ENCODE measurements at places on chromosomes 11 and 22. TPM values are rescaled to one million over a fixed set of nuclear protein-coding genes. Genes with fewer than 3 reads are reported as not detected.

Gene NPTXR
- 12.5 TPM for total RNA-seq

Gene HOATZ
- not detected for total RNA-seq

Gene MUC6
- total RNA-seq = 3.0 TPM

Gene IFITM10
- total RNA-seq = 6.4 TPM

Gene NLRP6
- total RNA-seq = 1.6 TPM

Gene CHRM1
- total RNA-seq = 0.44 TPM

Gene TBX10
- total RNA-seq = not detected

Gene GDPD5
- total RNA-seq = 11.4 TPM

Gene UBASH3B
- total RNA-seq = 22.8 TPM

Gene HEPHL1
- total RNA-seq = not detected

Gene MYOD1
- not detected for total RNA-seq

GRCh38 chr11:43278193-43278956 is 33.4 kb upstream of the API5 start:
- H3K4me3 ChIP-seq = no peak overlapping the region
- no peaks in the 10 kb centered on the region for H3K36me3 ChIP-seq
- no peaks in the 10 kb centered on the region for H3K27me3 ChIP-seq
- DNase-seq = peak; percentile 76
- H3K27ac ChIP-seq = no peak overlapping the region

- H3K36me3 ChIP-seq = no peaks in the 10 kb centered on the region
- H3K4me1 ChIP-seq = no peaks in the 10 kb centered on the region
- no peak overlapping the region for H3K4me3 ChIP-seq
- H3K27ac ChIP-seq = no peak overlapping the region
- DNase-seq = no peak
- no peaks in the 10 kb centered on the region for H3K27me3 ChIP-seq
Measured at GRCh38 chr11:43101113-43101512, 210.7 kb upstream of the API5 start.

DNA sequence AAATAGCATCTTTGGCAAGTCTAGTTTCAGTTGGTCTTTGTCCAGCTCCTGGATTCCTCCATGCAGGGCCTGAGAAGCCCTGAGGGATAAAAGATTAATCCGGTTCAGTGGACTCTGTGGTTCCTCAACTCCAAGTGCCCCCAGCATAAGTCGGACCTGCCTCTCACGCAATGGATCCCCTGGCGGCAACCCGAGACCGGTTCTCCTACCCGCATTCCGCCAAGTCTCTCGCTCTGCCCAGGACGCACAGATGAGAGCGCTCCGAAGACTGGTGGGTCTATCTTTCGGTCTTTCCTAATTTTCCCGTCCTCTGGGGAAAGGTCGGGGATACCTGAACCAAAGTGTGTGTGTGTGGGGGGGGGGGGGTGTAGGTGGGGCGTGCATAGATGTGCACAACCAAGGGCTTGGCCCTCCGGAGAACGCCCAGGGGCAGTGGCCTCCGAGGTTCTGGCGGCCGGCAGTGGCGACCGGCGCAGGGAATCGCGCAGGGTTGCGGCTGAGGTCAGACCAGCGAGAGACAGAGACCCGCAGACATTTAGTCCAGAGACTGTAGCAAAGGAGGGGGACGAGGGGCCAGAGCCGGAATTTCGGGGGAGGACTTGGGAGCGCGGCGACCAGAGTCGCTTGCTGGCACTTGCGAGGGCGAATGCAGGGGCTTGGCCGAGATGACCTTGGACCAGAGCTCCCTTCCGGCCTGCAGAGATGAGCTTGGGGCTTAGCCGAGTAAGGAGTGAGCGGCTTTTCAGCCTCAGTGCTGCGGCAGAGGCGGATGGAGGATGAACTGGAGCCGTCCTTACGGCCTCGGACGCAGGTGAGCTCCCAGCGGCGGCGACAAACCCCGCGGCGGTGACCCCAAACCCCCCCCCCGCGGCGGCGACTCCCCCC is 712 bp upstream of the SLC2A11 start:
- peaks cover 3% of the 10 kb centered on the region for H3K4me1 ChIP-seq
- H3K36me3 ChIP-seq = no peaks in the 10 kb centered on the region
- DNase-seq = peak; percentile 78
- peak overlapping the region; percentile 64 for H3K27ac ChIP-seq

GRCh38 chr11:94314064-94314463 is 9.7 kb downstream of the IZUMO1R start:
- H3K27ac ChIP-seq = no peak overlapping the region
- no peaks in the 10 kb centered on the region for H3K27me3 ChIP-seq
- no peaks in the 10 kb centered on the region for H3K36me3 ChIP-seq

GRCh38 chr11:78200061-78200460 is 11.3 kb downstream of the USP35 start:
- H3K27me3 ChIP-seq = no peaks in the 10 kb centered on the region
- no peaks in the 10 kb centered on the region for H3K4me1 ChIP-seq
- no peaks in the 10 kb centered on the region for H3K36me3 ChIP-seq
- no peak overlapping the region for H3K27ac ChIP-seq
- H3K4me3 ChIP-seq = no peak overlapping the region

DNA sequence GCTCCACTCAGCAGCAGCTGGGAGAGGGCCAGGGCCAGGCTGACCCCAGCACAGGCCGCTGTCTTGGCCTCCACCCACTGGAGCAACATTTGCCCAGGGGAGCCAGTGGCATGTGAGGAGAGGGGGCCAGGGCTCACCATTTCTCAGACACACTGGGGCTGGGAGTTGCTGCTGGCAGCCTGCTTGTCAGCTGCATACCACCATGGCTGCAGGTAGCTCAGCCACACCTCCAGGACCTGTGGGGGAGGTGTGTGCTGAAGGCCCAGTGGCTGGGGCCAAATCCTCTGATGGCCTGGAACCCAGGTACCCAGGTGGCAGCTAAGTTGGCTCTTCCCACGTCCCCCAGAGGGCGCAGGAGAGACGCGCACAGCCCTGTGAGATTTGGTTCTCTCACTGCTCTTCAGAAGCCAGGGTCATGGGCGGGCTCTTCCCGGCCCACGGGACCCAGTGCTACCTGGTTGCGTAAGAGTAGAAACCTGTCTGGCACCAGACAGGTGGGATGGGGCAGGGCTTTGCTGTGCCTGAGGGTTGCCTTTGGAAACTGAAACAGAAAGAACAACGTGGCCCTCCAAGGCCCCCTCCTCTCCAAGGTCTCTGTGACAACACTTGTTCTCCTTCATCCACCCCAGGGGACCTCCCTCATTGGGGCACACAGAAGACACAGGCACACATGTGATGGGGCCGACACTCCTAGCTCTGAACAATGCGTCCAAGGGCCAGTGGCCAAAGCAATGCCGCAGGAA is 98.8 kb downstream of the MED15 start:
- no peaks in the 10 kb centered on the region for H3K27me3 ChIP-seq
- DNase-seq = peak; percentile 73
- H3K4me3 ChIP-seq = no peak overlapping the region
- H3K4me1 ChIP-seq = no peaks in the 10 kb centered on the region
- no peak overlapping the region for H3K27ac ChIP-seq

GRCh38 chr11:47514825-47515647 is 37.9 kb downstream of the CELF1 start:
- DNase-seq = no peak
- H3K27me3 ChIP-seq = no peaks in the 10 kb centered on the region
- H3K36me3 ChIP-seq = no peaks in the 10 kb centered on the region
- H3K27ac ChIP-seq = no peak overlapping the region
- H3K4me1 ChIP-seq = peaks cover 9% of the 10 kb centered on the region
- no peak overlapping the region for H3K4me3 ChIP-seq

GRCh38 chr22:34429314-34429713 is 509.0 kb upstream of the LARGE1 start:
- H3K27ac ChIP-seq = no peak overlapping the region
- no peak for DNase-seq
- H3K27me3 ChIP-seq = no peaks in the 10 kb centered on the region
- H3K36me3 ChIP-seq = no peaks in the 10 kb centered on the region

GRCh38 chr11:40885250-40885954 is 574.0 kb downstream of the LRRC4C start:
- H3K27ac ChIP-seq = no peak overlapping the region
- no peaks in the 10 kb centered on the region for H3K4me1 ChIP-seq
- H3K36me3 ChIP-seq = no peaks in the 10 kb centered on the region
- H3K4me3 ChIP-seq = no peak overlapping the region

DNA sequence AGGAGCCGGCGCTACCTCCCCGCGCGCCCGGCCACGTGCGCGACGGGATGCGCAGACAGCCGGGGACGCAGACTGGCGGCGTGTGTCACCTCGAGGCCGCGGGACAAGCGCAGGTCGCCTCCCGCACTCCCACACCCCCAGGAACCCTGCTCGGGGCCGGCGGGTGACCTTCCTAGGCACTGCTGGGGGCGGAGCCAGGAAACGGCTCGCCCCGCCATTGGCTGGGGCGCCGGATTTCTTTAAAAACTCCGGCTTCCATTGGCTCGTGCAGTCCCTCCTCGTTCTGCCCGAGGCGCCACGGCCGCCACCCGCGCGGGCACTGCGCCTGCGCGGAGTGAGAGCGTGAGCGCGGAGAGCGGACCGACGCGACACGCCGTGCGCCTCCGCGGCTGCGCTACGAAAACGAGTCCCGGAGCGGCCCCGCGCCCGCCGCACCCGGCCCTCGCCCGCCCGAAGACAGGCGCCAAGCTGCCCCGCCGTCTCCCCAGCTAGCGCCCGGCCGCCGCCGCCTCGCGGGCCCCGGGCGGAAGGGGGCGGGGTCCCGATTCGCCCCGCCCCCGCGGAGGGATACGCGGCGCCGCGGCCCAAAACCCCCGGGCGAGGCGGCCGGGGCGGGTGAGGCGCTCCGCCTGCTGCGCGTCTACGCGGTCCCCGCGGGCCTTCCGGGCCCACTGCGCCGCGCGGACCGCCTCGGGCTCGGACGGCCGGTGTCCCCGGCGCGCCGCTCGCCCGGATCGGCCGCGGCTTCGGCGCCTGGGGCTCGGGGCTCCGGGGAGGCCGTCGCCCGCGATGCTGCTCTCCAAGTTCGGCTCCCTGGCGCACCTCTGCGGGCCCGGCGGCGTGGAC is at the start of gene PIM3:
PIM3 (plus strand) TSS at position 614 of the 846 bp plus-strand sequence; CDS start at position 790, 176 bp downstream.
- H3K4me3 ChIP-seq = peak within 1 kb of the TSS; percentile 62
- no peaks in the 10 kb centered on the region for H3K4me1 ChIP-seq
- H3K27me3 ChIP-seq = no peaks in the 10 kb centered on the region
- H3K27ac ChIP-seq = peak within 1 kb of the TSS; percentile 97
- DNase-seq = peak; percentile 97
- no peaks in the 10 kb centered on the region for H3K36me3 ChIP-seq

GRCh38 chr11:58659910-58660570 is 37.6 kb downstream of the CNTF start:
- no peaks in the 10 kb centered on the region for H3K27me3 ChIP-seq
- no peaks in the 10 kb centered on the region for H3K36me3 ChIP-seq
- no peak for DNase-seq
- H3K4me1 ChIP-seq = no peaks in the 10 kb centered on the region
- no peak overlapping the region for H3K27ac ChIP-seq
- H3K4me3 ChIP-seq = no peak overlapping the region

DNA sequence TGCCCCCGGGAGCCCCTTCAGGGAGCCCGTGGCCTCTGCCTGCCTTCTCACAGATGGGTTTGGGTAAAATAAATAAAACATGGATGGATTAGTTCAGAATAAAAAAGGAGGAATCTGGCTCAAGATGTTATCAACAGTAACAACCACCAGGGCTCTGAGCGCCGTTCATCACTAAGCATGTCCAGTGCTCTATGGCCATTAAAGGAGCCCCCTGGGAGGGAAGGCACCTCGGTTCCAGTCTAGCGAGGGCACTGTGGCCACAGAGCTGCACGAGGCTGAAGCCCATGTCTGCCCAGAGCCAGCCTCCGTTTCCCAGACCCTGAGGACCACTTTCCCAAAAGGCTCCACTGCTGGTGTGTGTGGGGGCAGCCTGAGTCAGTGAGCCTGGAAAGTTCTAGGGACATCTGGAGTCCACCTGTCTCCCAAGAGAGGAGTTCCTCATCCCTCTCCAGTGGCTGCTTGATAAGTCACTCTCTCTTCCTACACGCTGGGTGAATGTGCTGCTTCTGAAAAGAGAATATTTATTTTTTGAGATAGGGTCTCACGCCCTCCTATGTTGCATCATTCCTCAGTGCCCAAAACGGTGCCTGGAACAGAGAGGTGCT is 614.6 kb downstream of the TBC1D22A start:
- no peak overlapping the region for H3K4me3 ChIP-seq
- H3K27me3 ChIP-seq = no peaks in the 10 kb centered on the region
- no peak for DNase-seq
- no peak overlapping the region for H3K27ac ChIP-seq
- no peaks in the 10 kb centered on the region for H3K4me1 ChIP-seq

- no peak overlapping the region for H3K4me3 ChIP-seq
- H3K27me3 ChIP-seq = no peaks in the 10 kb centered on the region
- DNase-seq = no peak
- no peaks in the 10 kb centered on the region for H3K36me3 ChIP-seq
- no peaks in the 10 kb centered on the region for H3K4me1 ChIP-seq
Measured at GRCh38 chr11:47028195-47029093, 91.9 kb downstream of the CSTPP1 start.

GRCh38 chr22:29879753-29880152 is 3.2 kb upstream of the MTMR3 start:
- no peak overlapping the region for H3K27ac ChIP-seq
- H3K27me3 ChIP-seq = no peaks in the 10 kb centered on the region
- H3K4me1 ChIP-seq = no peaks in the 10 kb centered on the region
- DNase-seq = no peak
- no peak overlapping the region for H3K4me3 ChIP-seq

- H3K4me1 ChIP-seq = peaks cover 3% of the 10 kb centered on the region
- no peaks in the 10 kb centered on the region for H3K36me3 ChIP-seq
- no peak overlapping the region for H3K4me3 ChIP-seq
- peak; percentile 58 for DNase-seq
Measured at GRCh38 chr11:15195454-15196200, 80.9 kb downstream of the INSC start.

- H3K36me3 ChIP-seq = peaks cover 20% of the 10 kb centered on the region
- no peak overlapping the region for H3K27ac ChIP-seq
- DNase-seq = no peak
- H3K4me1 ChIP-seq = no peaks in the 10 kb centered on the region
Measured at GRCh38 chr11:93689240-93689639, 27.8 kb downstream of the CEP295 start.

GRCh38 chr11:2799881-2800654 is 85.5 kb downstream of the CDKN1C start:
- H3K4me1 ChIP-seq = no peaks in the 10 kb centered on the region
- H3K27me3 ChIP-seq = no peaks in the 10 kb centered on the region
- H3K4me3 ChIP-seq = no peak overlapping the region
- H3K36me3 ChIP-seq = no peaks in the 10 kb centered on the region
- DNase-seq = no peak

DNA sequence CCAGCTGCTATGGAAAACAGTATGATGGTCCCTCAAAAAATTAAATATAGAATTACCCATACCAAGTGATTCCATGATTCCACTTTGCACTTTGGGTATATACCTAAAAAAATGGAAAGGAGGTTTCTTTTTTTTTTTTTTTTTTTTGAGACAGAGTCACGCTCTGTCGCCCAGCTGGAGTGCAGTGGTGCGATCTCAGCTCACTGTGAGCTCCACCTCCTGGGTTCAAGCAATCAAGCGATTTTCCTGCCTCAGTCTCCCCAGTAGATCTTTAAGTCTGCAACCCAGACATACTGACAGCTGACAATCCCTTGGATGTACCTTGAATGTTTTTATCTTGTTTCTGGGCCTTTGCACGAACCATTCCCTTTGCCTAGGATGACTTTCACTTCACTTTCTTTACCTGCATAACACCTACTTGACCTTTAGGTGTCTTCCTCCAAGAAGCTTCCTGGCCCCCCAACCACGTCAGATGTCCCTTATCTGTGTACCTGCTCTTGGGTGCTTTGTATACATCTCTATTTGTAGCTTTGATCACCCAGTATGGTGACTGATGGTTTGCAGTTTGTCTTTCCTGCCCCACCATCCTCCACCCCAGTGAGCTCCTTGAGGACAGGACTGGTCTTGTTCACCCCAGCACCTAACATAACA is 11.6 kb downstream of the UCP3 start:
- no peaks in the 10 kb centered on the region for H3K4me1 ChIP-seq
- H3K27ac ChIP-seq = no peak overlapping the region
- no peaks in the 10 kb centered on the region for H3K36me3 ChIP-seq
- H3K27me3 ChIP-seq = no peaks in the 10 kb centered on the region
- H3K4me3 ChIP-seq = no peak overlapping the region
